A673 (cell line): ENCODE measurements at places on chromosomes 7 and 10.

DNA sequence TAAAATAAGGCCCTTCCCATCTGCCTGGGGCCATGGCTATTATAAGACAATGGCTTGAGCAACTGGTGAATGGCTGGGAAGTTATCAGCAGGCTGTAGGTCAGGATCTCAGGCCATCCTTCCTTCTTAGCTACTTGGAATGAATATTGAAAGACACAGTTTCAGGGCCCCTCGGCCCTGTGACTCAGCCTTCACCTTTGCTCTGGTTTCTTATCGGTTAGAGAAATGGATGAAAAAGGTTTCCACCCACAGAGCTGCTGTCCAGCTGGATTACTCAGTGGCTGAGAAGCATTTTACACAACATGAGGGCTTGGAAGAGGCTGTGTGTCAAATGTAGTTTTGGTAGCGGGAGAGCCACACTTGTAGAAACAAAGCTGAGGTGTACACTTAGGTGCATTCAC, 9.4 kb downstream of the ACSL5 start:
- DNase-seq: no peak

GRCh38 chr7:55774327-55775050, 88.1 kb downstream of the SEPTIN14 start:
- DNase-seq: peak; percentile 3

DNA sequence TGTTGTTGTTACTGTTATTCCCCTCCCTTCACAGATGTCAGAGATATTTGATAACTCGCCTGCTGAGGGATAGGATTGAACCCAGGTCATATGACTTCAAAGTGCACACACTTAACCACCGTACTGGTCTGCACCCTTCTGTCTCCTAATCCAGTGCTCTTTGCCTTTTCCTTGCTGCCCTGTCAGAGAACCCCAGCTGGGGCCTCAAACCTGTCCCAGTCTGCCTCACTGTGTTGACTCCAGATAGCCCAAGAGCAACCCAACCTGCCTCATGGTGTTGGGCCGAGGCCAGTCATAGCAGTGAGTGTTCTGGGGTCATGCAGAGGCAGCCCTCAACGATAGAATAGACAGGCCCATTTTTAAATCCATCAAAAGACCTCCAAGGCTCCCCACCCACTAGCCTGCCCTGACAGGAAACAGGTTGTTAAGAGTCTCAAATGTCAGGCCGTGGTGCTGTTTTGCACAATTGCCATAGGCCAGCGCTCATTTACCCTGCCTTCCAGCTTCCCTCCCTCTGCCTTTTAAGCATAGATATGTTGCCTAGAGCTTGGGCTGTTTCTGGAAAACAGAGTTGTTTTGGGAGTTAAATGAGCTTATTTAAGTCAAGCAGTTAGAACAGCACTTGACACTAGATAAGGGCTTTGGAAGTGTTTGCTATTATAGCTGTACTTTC, 37.0 kb upstream of the PDCD4 start:
- peak; percentile 71 for DNase-seq

- no peak for DNase-seq
These were observed 233.1 kb upstream of the KLF6 start for GRCh38 chr10:4018054-4018511.

DNA sequence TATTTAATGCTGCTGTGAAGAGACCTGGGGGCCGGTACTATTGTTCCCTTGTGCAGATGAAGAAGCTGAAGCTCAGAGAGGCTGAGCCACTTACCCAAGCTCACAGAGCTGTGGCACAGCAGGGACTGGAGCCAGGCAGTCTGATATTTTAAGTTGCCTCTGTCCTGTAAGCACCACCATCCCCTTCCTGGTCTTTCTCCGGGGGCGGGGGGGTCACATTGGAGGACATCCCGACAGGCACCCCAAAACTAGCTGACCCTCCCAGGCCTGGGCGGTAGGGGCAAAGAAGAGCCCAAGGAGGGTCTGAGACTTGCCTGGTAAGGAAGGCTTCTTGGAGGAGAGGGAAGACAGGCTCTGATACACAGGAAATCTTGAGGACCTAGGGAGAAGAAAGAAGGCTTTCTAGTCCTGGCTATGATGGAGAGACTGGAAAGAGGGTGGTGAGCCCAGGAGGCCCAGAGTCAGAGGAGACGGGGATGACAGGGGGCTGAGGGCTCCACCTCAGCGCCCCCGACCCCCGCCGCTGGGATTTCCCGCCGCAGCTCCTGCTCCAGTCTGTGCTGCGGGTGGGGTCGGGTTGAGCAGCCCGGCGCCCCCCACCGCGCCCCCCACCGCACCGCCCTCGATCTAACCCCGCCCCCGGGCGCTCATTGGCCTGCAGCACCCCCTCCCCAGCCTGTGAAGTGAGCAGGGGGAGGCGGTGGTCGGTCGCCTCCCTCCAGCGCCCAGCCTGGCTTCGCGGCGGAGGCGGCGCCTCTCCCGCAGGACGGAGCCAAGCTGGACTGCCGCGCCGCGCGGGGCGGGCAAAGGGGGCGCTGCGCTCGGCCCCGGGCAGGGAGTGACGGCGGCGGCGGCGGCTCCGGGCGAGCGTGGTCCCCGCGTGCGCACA, at the start of gene ADCYAP1R1:
TSS of gene ADCYAP1R1 (plus strand) at position 711 of the 889 bp plus-strand sequence. CDS start 10,957 bp downstream, outside the sequence.
- peak; percentile 16 for DNase-seq

DNA sequence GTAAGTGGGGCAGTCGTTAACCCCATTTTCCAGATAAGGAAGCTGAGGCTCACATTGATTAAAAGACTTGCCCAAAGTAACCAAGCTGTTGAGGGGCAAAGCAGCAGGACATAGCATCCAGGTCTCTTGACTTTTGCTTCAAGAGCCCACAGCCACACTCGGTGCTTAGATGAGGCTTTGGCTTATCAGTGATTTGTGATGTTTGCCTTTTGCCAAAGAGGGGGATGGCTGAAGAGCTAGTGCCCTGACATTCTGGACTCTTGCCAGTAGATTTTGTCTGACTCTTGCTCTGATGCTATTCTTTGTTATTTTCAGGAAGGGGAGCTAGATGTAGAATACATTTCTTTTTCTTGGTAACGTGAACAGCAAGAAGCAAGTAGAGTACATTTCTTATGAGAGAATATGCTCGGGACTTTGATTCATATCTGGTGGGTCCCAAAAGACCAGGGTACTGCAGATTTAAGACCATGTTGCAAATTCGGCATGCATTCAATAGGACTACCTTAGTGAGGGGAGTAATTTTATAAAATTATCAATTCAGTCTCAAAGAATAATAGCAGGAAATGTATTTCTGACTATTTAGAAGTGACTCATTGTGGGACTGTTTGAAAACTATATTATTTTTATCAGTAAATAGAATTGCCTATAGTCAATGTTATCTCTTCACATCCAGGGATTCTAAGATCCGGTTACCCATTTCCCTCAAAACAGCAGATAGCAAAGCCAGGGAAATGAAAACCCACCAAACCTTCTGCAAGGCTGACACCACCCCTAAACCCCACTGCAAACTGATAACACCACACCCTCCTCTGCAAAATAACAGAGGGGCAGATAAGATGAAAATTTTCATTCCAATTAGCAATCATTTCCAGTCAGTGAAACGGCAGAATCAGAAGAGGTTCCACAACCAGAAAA, 180.0 kb upstream of the BMPER start:
- DNase-seq: no peak

DNA sequence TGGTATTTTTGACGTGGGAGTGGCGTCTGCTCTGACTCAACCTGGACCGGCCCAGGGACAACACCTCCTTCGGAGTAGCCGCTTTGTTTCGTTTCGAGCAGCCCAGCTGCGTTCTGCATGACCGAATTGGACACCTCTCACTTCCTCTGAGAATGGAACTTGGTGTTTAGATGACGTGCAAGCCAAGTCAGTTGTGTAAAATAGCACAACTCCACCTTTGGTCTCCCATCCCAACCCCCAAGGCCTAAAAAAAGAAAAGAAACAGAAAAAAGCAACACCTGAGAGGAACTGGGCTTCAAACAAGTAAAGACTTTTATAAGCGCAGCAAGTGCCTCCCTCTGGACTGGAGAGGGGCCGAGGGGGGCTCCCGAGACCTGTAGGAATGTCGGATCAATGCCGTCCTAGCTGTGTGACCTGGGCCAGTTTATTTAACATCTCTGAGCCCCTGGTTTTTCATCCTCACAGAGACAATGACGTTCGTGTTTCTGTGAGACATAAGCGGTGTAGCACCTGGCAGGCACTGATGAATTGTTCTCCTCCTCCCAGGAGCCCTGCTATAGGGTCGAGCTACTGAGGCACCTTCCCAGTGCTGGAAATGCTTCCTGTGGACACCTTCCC, 52.0 kb upstream of the SMNDC1 start:
- DNase-seq: no peak

- peak; percentile 13 for DNase-seq
These were observed 552.2 kb downstream of the MDFIC start for GRCh38 chr7:115474137-115474536.
